Panc1 (cell line): ENCODE measurements at places on chromosomes 11 and 22. TPM values are rescaled to one million over a fixed set of nuclear protein-coding genes. Genes with fewer than 3 reads are reported as not detected.
A peak's percentile ranks its signal among the peaks of the same experiment; 100 is the strongest.

Gene NPAS4
- total RNA-seq = 0.08 TPM

Gene SLC22A8
- not detected for total RNA-seq

Gene ACR
- 0.21 TPM for total RNA-seq

DNA sequence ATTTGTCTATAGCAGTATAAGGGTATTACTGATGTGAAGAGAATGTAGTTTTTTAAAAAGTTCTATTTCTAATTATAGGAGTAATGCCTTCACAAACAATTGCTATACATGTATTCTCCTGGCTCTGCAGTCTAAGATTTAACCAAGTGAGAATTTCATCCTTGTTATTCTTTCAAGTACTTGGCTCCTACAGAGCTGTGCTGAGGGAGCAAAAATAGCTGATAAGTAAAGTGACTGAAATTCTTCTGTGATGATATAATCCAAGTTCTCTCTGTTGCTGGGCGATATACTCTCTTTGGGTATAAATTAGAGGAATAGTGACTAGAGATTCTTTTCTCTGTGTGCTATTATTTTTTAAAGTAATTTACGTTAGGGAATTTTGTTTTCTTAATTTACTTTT, 68.0 kb downstream of the PGR start:
- H3K27ac ChIP-seq = no peak overlapping the region
- H3K4me3 ChIP-seq = no peak overlapping the region
- H3K4me1 ChIP-seq = no peaks in the 10 kb centered on the region
- H3K36me3 ChIP-seq = no peaks in the 10 kb centered on the region

GRCh38 chr11:72112978-72113808, 698 bp upstream of the ANAPC15 start:
- DNase-seq = no peak
- H3K4me1 ChIP-seq = peaks cover 16% of the 10 kb centered on the region
- no peaks in the 10 kb centered on the region for H3K27me3 ChIP-seq
- H3K36me3 ChIP-seq = no peaks in the 10 kb centered on the region
- H3K4me3 ChIP-seq = peak overlapping the region; percentile 94
- H3K27ac ChIP-seq = peak overlapping the region; percentile 99

- H3K36me3 ChIP-seq = no peaks in the 10 kb centered on the region
- H3K4me3 ChIP-seq = no peak overlapping the region
Measured at GRCh38 chr11:13094930-13095687, 86.0 kb downstream of the RASSF10 start.

DNA sequence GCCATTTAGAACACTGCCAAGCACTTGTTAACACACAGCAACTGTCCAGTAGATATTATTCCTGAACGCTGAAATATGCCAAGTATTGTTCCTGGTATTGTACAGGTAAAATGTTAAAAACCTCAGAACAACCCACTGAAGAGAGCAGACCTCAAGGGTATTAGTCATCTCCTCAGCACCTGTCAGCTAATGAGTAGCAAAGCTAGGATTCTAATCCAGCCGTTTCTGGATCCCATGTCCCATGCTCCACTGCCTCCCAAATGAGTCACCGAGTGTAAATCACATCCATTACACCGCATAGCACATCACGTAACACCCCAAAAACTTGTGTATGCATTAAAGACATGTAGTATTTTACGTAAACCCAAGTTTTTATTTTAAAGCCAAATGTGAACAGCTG, 705.4 kb upstream of the TENM4 start:
- no peak overlapping the region for H3K27ac ChIP-seq
- no peaks in the 10 kb centered on the region for H3K27me3 ChIP-seq
- no peaks in the 10 kb centered on the region for H3K4me1 ChIP-seq
- H3K36me3 ChIP-seq = no peaks in the 10 kb centered on the region
- no peak for DNase-seq

DNA sequence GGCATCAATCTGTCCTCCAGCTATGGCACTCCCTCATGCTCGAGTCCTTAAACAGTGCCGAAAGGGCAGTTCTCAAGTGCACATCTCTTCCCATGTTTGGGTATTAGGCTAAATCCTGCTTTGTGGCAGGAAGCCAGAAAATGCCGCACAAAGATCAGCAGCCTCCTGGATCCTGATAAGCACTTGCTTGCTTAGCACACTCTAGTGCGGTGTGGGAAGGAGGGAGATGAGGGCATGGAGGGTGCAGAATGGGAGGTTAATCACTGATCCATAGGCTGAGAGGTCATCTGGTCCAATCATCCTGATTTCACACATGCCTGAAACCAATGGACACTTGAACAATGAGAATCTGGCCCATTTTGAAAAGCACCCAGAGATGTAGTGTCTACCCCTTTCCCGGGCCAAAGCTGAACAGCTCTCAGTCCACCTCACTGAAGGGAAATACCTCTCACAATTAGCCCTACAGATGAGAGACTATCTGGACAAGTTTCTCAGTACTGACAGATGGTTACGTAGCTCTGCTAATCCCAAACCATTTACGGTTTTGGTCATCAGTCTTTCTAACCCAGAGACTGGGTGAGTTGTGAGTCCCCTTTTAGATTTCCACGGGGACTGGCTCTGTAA, 29.8 kb upstream of the CHRM4 start:
- peaks cover 12% of the 10 kb centered on the region for H3K36me3 ChIP-seq
- H3K27me3 ChIP-seq = no peaks in the 10 kb centered on the region
- H3K27ac ChIP-seq = no peak overlapping the region
- no peak overlapping the region for H3K4me3 ChIP-seq
- H3K4me1 ChIP-seq = no peaks in the 10 kb centered on the region
- DNase-seq = no peak

- no peak overlapping the region for H3K27ac ChIP-seq
- no peaks in the 10 kb centered on the region for H3K27me3 ChIP-seq
- no peaks in the 10 kb centered on the region for H3K36me3 ChIP-seq
- DNase-seq = no peak
Measured at GRCh38 chr22:46861468-46862367, 99.3 kb downstream of the TBC1D22A start.

DNA sequence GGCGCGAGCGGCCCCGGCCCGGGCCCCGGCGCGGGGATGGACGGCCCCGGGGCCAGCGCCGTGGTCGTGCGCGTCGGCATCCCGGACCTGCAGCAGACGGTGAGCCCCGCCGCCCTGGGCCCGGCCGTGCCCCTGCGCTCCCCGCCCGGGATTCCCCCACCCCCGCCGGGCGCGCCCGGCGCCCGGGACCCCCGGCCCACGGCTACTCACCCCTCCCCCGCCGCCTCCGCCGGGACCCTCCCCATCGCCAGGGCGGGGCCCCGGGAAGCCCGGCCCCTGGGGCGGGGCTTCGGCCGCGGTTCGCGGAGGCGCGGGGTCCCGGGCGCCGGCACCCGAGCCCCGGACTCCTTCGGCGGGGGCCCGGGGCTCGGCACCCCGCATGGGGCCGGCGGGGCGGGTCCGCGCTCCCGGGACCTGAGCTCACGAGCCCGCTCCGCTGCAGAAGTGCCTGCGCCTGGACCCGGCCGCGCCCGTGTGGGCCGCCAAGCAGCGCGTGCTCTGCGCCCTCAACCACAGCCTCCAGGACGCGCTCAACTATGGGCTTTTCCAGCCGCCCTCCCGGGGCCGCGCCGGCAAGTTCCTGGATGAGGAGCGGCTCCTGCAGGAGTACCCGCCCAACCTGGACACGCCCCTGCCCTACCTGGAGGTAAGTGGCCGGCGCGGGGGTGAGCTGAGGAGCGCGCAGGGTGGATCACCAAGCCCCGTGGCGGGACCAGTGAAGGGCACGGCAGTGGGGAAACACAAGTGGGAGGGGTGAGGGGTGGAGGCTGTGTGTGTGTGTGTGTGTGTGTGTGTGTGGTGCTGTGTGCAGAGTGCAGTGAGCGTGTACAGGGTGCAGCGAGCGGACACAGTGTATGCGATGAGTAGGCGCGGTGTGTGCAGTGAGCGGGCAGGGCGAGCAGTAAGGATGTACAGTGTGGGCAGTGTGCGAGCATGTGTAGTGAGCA, 2.3 kb downstream of the SHANK3 start:
- H3K4me3 ChIP-seq = peak overlapping the region; percentile 47
- H3K36me3 ChIP-seq = no peaks in the 10 kb centered on the region
- H3K27me3 ChIP-seq = no peaks in the 10 kb centered on the region
- no peak overlapping the region for H3K27ac ChIP-seq
- H3K4me1 ChIP-seq = no peaks in the 10 kb centered on the region; the same call in 1 of the 2 replicates

DNA sequence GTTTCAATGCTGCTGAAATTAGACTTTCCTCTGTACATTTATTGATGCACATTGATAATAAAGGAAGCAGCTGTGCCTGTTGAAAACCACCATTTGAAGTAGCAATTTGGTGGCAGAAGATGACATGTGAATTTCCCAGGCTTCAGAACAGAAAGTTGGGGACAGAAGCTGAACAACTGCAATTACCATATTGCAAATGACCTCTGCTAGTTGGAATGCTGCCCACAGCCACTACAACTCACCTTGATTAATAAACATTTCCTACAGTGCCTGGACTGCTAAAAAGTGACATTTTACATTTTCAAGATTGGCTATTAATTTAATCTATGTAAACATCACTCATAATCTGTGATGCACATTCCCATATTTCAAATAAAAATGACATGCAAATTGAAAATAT, 208.6 kb downstream of the LUZP2 start:
- H3K36me3 ChIP-seq = no peaks in the 10 kb centered on the region
- H3K4me1 ChIP-seq = no peaks in the 10 kb centered on the region

DNA sequence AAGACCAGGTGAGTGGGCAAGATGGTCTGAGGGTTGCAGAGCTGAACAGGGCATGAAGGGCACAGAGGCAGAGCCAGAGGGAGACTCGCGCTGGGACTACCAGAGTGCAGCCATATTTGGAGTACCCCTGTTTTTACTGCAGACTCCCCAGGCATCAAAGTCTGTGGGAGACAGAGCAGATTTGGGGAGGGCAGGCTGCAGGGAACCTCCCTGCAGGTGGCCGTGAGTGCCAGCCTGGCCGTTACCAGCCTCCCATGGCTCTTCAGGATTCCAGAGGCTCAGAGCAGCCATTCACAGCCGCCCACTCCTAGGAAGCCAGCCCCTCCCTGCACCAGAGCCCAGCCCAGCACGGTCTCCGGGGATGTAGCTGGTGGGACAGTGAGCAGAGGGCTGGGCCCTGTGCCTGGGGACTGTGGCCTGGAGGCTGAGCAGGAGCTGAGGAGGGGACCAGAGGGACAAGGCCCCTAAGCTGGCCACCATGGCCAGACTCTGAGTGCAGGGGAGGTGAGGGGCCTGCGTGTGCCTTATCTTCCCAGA, at the start of gene SEPTIN3:
Gene SEPTIN3, plus strand, starts transcription at position 334 of the 537 bp plus-strand sequence. CDS start 2,050 bp downstream, outside the sequence.
- no peaks in the 10 kb centered on the region for H3K4me1 ChIP-seq
- no peak within 1 kb of the TSS for H3K27ac ChIP-seq
- no peaks in the 10 kb centered on the region for H3K27me3 ChIP-seq
- no peaks in the 10 kb centered on the region for H3K36me3 ChIP-seq
- no peak within 1 kb of the TSS for H3K4me3 ChIP-seq
- DNase-seq = no peak

DNA sequence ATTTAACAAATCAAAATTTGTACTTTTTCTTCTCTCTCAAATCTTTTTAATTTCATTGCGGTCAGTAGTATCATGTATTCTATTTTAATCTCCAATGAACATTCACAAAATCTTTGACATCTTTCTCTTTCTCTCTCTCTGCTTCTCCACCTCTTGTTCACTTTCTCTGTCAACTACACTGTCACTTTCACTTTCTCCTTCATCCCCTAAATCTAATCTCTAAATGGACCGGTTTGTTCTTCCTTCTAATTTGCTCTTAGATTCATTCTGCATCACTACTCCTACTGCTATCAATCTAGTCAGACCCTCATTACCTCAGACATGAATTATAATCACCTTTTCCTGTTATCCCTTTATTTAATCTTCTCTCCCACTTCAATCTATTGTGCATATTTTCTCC, 18.6 kb downstream of the CCDC73 start:
- no peaks in the 10 kb centered on the region for H3K4me1 ChIP-seq
- DNase-seq = no peak
- no peak overlapping the region for H3K4me3 ChIP-seq
- no peaks in the 10 kb centered on the region for H3K27me3 ChIP-seq
- H3K27ac ChIP-seq = no peak overlapping the region
